ENCODE measurements at places on chromosomes 13 and 19.

GRCh38 chr13:80245162-80245733 is 95.7 kb downstream of the SPRY2 start:
- no peak for DNase-seq

- DNase-seq, result no peak
These were observed at the start of gene LILRA5 for GRCh38 chr19:54312436-54313377. LILRA5 (minus strand) TSS chr19:54313166; CDS start chr19:54313019, 147 bp downstream.

DNA sequence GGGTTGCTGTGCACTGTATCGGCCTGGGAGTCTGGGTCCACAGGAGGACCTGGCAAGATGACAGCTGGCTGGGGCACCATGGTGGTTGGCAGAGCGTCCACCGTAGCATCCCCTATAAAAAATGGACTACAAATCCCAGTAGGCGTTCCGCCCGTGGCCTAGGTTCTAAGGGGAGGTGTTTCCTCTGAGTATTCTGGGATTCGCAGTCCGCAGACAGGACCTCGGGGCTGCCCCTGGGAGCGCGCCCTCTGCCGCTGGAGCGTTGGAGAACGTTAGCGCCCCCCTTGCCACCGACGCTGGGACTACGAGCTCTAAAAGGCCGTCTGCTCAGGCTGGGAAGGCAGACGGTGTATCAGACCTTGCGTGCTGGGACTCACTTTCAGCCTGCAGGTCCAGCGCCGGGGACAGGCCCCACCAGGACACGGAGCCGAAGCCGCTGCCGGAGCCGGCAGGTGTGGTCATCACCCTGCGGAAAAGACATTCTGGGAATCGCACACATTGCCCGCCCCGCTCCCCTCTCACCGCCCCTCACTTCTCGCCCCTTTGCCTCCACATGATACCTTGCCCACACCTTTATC is 372 bp downstream of the DNAAF3 start:
- peak; percentile 44 for DNase-seq

GRCh38 chr19:19900139-19900728 is 512 bp upstream of the ZNF93 start:
- peak; percentile 6 for DNase-seq

GRCh38 chr13:74443631-74444030 is 309.4 kb upstream of the KLF12 start:
- no peak for DNase-seq

DNA sequence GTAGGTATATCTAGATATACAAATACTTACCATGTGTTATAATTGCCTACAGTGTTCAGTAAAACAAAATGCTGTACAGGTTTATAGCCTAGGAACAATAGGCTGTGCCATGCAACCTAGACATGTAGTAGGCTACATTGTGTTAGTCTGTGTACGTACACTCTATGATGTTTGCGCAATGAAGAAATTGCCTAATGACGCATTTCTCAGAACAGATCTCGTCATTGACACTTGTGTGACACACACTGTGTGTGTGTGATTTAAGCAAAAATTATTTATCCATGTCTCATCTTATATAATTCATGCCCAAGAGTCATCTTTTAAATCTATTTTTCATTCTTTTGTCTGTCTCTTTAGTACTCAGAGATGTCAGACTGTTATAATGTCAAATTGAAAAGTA is 1888.8 kb upstream of the PCDH20 start:
- no peak for DNase-seq

DNA sequence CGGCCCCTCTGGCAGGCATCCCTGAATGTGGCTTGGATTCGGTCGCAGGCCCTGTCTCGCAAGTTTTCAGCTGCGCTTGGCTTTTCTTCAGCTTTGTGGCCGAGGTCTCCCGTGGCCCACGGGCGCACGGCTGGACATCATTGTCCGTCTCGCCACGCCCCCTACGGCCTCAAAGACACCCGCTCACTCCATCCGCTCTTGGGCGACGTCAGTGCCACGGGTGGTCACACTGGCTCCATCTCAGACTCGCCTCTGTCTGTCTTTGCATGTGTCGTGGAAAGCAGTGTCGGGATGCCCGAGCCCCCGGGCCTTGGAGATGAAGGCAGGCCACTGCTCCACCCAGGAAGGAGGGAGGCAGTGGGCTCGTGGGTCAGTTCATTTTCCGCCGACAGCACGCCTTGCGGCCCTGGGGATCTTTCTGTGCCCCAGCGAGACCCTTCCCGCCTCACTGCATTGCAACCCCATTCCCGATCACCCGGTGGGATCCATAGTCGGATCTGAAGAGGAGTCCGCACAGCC is 51.0 kb downstream of the ZNF146 start:
- DNase-seq, result no peak

DNA sequence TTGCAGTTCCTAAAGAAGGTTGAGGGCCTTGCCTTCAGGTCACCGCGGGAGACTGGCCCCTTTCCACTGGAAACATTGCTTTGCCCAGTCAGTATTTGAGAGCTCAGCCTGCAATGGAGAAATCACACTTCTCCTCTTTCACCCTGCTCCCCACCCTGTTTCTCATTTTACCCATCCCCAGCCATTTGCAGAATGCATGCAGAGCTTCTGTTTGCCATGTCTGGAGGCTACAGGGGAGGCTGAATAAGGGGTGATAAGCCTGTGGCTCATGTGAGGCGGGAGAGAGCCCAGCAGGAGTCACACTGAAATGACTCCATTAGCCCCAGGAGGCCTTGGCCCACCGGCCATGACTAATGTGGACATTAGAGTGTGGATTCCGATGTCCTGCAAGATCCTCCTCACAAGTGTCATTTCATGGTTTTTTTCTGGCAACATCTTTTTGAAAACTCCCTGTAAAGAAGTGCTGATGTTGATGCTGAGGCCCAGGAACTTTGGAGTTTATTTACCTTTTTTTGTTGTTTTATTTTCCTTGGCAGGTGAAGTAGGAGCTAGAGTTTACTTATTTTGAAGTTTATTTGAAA is 6.3 kb downstream of the SPINT2 start:
- no peak for DNase-seq

DNA sequence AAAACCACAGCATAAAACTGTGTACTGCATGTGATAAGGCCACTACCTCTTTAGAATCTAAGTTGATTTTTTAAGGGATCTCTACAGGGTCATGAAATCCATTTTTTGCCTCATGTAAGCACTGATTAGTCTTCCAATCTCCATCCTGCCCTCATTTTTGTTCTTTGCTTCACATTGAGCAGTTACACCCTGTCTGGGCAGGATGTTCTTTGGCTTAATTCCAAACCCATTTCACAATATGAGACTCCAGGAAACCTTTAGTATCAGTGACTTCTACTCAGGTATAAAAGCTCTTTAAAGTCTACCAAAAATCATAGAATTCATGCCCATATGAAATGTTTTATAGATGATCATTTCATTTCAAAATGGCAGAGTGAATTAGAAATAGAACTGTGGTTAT is 592.6 kb downstream of the TBC1D4 start:
- DNase-seq, result no peak

DNA sequence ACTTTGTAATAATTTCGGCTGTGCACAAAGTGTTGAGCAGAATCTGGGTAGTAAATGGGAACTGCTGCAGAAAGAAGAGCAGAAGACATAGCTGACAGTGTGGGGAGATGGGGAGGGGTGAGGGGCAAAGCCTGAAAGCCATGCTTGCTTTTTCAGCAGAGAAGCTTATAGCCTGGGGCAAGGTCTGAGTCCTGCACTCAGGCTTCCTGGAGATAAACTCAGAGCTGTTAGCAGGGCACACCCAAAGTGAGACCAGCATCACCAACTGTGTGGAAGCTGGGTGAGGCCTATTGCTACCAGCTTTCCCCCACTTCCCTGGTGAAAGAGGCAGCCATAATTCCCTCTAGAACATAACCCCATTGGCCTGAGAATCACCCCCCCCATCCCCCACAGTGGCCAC is 15.6 kb upstream of the LHFPL6 start:
- DNase-seq, result no peak

- DNase-seq, result no peak
These were observed 18.4 kb upstream of the GAS6 start for GRCh38 chr13:113882267-113882630.

DNA sequence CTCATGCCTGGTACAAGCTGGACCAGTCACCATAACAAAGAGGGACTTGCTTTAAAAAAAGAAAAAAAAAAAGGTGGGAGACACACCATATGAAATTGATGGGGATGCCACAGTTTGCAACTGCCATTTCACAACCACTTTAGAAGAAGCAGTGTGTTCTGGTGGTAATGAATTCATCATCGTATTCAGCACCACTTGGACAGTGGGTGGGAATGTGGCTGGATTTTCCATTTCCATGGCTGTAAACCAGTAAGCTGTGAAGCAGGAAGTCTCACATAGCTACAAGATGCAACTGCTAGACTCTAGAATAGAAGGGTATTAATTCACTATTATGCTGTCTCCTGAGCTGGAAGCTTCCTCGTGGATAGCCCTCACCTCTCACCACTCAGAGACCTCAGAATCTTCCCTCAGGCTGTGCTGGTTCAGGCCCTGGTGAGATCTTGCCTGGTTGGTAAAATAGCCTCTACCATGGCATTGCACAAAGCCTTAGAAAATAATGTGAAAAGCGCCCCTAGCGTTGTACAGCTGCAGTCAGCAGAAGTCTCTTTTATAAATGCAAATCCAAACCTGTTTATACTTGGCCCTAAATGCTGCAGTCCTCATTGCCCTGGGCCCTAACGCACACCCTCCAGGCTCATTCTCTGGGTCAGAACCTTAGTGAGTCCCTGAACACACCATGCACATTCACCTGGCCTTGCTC is 150.7 kb downstream of the KCTD15 start:
- no peak for DNase-seq

GRCh38 chr13:44160591-44161191 is 212.9 kb upstream of the SERP2 start:
- DNase-seq, result no peak

- DNase-seq, result no peak
These were observed 5.2 kb downstream of the LAIR2 start for GRCh38 chr19:54507824-54508223.

DNA sequence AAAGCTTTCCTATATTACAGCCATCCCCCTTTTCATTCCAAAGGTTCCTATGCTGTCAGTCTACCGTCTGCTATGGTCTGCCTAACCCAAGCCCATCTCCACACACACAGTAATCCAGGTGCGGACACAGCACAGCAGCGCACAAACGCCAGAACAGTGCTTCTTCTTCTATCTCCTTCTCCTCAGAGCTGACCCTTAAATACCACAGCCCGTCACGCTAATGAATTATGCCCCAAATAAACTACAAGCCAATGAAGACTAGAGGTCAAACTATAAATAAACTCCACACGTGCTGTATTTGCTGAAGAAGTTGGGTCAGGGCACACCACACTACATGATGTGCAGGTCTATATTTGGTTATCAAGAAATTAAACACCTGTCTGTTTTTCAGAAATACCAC is 71.8 kb downstream of the TBC1D4 start:
- no peak for DNase-seq

DNA sequence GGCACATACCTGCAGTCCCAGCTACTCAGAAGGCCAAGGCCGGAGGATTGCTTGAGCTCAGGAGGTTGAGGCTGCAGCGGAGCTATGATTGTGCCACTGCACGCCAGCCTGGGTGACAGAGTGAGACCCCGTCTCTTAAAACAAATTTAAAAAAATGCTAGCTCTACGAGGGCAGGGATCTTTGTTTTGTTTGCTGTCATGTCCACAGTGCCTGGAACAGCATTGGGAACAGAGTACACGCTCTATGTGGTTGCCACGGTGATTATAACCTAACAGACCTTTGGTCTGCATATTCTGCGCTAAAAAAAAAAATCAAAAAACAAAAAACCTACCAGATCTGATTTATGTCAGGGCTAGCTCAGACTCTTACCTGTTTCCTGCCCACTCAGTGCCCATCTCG is 2.2 kb upstream of the SHFL start:
- DNase-seq, result no peak

Data from activated CD4-positive, alpha-beta T cell treated with anti-CD3 and anti-CD28 coated beads, Interleukin-2, amount 50 U/mL, for 48 hours (primary cell).